ENCODE measurements at places on chromosomes 13 and 19.

DNA sequence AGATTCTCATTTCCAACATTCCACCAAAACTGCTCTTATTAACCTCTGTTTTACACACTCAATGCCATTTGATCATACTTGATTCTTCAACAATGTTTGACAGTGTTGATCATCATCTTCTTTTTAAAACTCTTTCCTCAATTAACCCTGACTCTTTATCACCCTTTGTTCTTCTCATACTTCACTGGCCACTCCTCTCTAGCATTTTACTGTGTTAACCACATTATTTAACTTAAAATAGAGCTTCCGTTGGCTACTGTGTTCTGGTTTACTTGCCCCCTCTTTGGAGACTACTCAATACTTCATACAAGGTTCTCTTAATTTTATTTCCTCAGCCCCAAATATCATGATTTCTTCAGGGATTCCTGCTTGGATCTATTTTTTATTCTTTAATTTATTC is 121.1 kb upstream of the SPRY2 start:
- no peak for DNase-seq

- no peak for DNase-seq
Measured at GRCh38 chr19:8585894-8586750, 8.9 kb upstream of the MYO1F start.

DNA sequence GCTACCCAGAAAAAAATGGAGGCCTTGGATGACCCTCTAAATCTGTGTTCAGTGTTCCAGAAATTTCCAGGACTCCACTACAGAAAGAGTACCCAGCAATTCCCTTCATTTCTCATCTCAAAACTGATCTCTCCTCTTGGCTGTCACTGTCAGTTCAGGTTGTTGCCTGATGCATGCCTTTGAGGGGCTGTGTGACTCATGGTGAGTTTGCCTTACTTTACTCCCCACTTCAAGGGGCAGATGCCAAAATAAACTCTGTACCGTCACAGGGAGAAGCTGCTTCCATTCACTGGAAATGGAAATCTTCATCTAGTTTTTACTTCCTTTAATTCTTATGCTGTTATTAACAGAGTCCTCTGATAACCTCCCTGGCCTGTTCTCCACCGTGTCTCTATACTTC is 1075.0 kb downstream of the DIAPH3 start:
- DNase-seq, result no peak

DNA sequence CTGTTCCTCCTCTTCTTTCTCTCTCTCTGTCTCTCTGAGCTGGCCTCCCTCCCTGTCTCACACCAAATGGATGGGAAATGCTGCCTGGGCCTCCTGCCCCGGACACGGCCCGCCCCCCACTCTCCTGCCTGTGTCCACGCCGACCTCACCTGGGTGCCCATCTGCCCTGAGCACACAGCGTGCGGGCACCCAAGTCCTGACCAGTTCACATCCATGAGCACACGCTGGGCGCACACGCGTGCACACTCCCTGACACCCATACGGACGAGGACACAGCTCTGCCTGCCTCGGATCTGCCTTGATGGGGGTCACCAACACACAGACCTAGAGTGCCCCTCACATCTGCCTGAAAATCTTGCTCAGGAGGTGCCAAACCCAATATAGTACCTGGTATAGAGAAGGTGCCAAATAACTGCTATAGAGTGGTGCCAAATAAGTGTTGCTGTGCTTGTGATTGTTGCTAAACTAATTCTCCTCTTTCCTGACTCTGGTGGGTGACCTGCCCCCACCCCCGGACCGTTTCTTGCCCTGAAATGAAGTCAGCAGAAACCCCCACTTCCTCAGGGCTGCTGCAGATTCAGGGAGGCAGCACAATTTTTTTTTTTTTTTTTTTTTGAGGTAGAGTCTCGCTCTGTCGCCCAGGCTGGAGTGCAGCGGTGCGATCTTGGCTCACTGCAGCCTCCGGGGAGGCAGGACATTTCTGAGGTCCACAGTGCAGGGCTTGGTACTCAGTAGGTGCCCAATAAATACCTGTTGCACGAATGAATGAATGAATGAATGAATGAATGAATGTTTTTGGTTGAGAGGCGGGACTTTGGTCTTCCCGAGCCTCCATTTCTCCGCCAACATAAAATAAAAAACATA is 4.6 kb downstream of the NFIC start:
- DNase-seq, result no peak

DNA sequence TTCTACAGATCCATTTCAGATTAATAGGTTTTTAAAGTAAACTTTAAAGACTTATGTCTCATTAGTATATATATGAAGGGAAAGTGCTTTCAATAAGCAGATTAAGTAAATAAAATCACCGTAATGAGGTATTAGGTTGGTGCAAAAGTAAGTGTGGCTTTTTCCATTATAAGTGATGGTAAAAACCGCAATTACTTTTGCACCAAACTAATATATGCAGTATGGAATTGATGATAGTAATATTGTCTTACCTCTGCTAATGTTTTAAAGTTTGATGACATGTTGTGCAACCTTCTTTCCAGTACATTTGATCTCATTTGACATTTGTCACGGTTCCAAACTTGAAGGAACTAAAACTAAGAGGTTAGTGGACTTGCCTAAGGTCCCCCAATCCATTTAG is 1819.3 kb downstream of the PCDH9 start:
- no peak for DNase-seq

DNA sequence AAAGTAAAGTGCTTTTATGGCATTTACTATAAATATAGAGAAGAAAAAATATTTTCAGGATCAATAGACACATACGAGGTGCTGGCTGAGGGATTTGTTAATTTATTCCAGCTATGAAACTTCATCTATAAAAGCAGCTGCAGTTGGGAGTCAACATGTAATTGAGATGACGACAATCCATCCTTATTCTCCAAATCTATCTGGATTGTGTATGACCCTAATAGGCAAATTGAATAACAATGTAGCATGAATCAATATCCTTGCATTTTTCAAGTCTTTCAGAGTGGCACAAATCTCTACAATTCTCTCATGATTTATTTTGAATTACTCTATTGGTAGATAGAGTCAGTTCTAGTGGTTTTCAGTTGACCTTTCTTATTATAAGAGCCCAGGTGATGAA is 1296.5 kb upstream of the SPRY2 start:
- no peak for DNase-seq

- DNase-seq, result no peak
Measured at GRCh38 chr13:98534821-98535220, 42.1 kb downstream of the STK24 start.

GRCh38 chr13:44618326-44618725 is 42.2 kb upstream of the TSC22D1 start:
- no peak for DNase-seq

DNA sequence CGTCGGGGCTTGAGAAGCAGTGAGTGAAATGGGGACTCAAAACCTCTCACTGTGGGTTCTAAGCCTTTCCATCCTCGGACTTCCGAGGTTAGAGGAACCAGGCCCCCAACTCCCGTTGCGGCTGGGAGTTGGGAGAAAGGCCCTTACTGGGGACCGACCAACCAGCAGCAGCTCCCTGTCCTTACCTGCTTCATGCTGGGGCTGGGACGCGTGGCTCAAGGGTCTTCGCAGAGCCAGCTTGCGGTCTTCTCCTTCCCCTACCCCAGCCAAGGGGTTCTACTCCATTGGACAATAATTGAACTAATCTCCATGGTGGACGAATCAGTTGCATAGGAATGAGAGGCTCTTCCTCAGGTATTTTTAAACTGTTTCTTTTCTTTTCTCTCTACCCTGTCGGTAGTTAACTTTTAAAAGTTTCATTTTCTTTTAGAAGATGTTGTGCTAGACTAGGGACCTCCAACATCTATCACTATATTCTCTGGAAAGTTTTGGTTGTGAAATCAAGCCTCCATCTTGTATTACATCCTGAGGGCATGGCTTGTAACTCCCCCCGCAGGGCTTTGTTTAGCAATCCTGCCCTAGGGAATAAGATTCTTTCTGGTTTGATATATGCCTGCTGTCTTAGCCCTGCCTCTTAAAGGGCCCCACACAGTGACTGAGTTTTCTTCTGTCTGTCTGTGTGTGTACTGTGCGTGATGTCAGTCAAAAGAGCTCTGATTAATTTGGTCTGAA is 1027.1 kb upstream of the PCDH9 start:
- no peak for DNase-seq

DNA sequence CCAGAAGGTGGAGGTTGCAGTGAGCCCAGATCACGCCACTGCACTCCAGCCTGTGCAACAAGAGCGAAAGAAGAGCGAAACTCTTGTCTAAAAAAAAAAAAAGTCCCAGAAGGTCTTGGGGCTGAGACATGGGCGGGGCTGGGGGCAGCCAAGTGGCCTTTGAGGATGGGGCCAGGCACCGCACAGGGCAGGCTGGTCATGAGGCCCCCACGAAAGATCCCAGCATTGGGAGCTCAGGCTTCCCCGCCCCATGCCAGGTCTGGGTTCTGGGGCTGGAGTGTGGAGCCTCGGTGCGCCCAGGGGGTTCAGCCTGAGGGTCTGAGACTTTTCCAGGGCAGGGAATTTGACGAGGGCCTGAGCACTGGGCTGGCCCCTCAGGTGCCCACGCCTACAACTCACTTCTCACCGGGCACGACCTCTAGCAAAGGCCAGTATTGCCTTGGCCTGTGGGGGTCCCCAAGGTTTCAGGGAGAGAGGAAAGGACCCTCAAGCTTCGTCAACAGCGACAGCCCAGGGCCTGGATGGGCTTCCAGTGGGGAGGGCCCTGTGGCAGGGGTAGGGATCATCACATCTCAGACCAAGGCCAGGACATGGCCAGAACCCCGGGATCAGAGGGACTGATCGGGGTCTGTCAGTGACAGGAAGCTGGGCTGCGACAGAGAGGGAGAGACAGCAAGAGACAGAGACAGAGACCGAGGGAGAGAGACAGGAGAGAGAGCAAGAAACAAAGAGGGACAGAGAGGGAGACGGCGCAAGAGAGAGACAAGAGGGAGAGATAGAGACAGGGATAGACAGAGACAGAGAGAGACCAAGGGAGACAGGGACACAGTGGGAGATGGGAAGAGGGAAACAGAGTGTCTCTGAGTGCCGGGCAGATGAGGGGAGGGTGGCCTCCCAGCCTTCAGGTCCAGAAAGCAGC is 7.5 kb upstream of the MEX3D start:
- no peak for DNase-seq

DNA sequence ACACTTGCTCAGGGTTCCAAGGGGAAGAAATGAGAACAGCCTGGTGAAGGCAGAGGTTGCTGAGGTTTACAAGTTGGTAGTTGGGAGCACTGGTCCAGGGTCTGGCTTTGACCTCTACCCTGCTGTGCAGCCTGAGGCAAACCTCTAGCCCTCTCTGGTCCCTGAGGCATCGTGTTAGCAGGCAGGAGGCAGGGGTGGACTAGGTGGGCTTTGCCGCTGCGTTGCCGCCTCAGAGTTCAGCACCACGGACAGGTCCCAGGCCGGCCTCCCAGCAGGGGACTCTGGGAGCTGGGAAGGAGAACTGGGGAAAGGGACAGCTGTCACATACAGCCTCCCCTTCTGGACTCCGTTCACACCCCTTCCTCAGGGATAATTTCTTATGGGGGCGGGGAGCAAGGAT is 3.1 kb downstream of the NCAN start:
- DNase-seq, result no peak

DNA sequence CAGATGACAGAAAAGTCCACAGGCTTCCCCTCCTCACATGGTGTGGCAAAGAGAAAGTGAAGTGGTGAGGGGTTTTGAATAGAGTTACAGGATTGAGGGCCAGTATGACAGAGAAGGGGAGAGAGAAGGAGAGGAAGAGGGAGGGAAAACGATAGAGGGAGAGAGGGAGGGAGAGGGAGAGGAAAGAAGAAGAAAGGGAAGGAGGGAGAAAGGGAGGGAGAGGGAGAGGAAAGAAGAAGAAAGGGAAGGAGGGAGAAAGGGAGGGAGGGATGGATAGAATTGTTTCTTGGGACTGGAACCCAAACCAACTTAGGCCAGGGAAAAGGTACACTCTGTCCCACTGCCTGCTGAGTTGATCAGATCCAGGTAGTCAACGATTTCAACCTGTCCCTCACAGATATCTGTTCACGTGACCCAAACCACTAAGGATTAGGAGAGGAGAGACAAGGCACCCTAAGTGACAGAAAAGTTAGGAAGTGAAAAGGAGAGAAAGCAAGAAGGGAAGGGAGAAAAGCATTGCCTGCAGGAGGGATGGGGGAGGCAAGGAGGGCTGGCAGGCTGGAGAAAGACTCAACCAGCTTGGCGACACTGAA is 8.1 kb upstream of the IGFL3 start:
- DNase-seq, result no peak

DNA sequence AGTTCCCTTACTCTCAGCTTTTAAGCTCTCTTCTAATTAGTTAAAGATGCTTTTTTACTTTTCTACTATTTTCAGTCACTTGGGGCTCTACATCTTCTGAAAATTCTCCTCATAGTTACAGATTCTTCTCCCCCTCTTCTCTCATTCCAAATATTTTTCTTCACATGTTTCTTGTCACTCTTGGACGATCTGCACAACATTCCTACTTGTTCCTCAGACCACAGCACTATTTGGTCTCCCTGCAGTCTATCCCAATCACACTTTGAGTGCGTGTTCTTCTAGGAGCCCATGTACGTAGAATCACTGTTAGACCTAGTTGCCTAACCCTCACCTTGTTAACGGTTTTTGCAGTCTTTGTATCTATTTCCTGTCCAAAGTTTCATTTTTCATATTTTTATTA is 222.5 kb upstream of the SPRY2 start:
- DNase-seq, result no peak

- no peak for DNase-seq
Measured at GRCh38 chr19:5067678-5068077, 98.8 kb downstream of the KDM4B start.

DNA sequence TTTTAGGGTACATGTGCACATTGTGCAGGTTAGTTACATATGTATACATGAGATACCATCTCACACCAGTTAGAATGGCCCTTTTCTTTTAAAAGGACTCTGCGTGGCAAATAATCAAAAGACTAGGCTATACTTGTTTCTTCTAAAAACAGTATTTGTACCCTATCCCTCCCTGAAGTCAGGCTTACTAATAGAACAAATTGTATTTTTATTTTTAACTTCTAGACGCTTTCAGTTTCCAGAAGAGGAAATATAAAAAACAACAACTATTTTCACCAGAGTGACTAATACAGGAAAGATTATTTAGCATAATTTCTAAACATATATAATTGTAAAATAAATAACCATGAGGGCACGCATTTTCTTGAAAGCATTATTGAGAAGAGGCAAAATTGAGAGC is 83.6 kb downstream of the ITGBL1 start:
- no peak for DNase-seq

DNA sequence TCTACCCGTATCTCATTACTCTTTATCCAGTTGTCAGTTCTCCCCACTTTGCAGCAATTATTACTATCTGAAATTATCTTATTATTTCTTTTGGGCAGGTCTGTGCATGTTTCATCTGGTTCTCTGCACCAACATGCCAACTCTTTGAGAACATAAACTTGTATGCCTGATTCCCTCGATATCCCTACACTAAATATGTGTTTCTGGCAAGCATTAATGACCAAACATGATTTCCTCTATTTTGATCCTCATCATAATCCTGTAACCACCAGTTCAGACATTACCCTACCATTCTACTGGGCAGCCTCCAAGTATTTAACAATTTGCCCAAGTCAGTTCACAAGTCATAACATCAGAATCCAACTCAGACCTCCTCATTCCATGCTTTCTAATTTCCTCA is 426.1 kb downstream of the FOXO1 start:
- no peak for DNase-seq

Data from fibroblast of skin of left biceps (primary cell).